ENCODE measurements at places on chromosomes 11 and 22.

DNA sequence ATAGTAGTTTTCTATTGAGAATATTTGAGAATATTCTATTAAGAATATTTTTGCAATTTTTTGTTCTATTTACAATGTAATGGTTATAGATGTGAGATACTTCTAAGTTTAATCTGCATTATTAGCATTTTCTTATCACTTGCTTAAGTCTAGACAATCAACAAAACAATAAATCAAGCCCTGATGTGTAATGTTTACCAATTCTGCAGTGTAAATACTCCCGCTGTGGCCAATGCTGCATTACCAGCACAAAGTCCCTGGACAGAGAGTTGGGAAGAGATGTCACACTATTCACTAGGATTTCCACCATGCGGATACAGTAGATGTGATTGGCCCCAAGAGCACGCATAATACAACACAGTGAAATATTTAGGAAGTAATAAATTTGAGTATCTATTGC is 47.6 kb upstream of the GCAT start:
- no peak for DNase-seq

- no peak for DNase-seq
These were observed 9.8 kb upstream of the SEC14L6 start for GRCh38 chr22:30556388-30556787.

GRCh38 chr11:129578006-129578405 is 202.4 kb downstream of the BARX2 start:
- DNase-seq: no peak

DNA sequence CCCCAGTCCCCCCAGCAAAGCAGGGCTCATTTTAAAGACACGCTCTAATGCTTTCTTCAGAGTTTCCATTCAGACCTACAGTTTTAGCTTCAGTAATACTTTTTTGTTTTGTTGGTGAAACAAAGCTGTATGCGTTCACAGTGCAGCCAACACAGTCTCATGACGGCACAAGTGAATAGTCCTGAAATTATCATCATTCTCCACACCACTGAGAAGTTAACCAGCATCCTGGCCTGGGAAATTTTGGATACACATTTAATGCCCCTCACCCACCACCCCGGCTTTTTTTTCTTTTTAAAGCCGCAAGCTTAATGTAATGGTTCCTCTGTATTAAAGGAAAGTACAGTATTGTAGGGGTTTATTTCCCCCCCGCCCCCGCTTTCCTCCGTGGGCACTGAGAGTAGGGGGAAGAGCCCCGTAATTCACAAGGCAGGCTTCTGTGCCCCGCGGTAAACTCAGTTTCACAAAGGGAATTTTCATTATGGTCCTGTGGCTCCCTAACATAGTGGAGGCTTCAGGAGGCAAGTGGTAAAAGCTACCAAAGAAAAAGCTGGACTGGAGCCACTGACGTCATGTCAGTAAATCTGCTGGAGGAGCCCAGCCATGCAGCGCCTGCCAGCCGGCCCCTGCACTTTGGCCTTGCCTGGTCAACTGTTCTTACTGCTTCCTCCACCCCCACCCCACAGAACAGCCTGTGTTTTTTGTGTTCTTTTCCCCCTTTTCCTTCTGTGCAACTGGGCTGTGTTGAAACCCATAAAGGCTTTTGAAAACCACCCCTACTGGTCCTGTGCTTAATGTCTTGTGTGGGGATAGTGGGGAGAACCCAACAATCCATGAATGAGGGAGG is 18.2 kb downstream of the TEAD1 start:
- no peak for DNase-seq

GRCh38 chr11:67408437-67409200 is 4.7 kb downstream of the TBC1D10C start:
- DNase-seq: no peak

- no peak for DNase-seq
These were observed 134.9 kb upstream of the ZC3H12C start for GRCh38 chr11:109958131-109958820.

DNA sequence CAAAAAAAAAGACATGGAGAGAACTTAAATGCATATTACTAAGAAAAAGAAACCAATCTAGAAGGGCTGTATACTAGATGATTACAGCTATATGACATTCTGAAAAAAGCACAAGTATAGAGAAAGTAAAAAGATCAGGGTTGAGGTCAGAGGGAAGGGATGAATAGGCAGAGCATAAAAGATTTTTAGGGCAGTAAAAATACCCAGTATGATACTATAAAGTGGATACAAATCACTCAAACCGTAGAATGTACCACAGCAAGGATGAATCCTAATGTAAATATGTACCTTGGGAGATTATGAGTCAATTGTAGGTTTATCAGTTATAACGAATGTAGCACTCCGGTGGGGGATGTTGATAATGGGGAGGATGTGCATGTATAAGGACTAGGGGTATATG is 29.4 kb upstream of the SMCO4 start:
- DNase-seq: no peak

- DNase-seq: no peak
These were observed 95.5 kb downstream of the SIK3 start for GRCh38 chr11:117002639-117003299.

DNA sequence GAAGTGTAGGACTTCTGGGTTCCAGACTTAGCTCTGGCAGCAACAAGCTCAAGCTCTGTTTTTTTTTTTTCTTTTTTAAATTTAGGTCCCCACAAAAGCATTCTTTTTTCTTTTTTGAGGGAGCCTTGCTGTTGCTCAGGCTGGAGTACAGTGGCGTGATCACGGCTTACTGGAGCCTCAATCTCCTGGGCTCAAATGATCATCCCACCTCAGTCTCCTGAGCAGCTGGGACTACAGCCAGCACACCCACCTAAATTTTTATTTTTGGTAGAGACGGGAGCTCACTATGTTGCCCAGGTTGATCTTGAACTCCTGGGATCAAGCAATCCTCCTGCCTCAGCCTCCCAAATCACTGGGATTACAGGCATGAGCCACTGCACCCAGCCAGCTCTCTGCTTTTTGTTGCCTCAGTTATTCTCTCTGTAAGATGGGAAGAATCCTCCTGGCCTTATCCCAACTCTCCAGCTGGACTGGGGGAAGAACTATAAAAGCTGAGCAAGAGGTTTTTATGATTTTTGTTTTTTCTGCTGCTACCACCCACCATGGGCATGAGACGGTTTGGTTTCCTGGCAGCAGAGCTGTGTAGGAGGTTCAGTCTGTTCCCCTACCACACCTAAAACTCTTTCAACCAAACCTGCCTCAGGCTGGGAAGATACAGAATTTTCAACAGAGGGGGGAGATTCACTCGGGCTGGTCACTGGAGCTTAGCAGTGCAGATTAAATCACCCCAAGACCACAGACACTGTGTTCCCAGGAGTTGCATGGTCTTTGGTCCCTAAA is 11.6 kb upstream of the MTFP1 start:
- DNase-seq: no peak

DNA sequence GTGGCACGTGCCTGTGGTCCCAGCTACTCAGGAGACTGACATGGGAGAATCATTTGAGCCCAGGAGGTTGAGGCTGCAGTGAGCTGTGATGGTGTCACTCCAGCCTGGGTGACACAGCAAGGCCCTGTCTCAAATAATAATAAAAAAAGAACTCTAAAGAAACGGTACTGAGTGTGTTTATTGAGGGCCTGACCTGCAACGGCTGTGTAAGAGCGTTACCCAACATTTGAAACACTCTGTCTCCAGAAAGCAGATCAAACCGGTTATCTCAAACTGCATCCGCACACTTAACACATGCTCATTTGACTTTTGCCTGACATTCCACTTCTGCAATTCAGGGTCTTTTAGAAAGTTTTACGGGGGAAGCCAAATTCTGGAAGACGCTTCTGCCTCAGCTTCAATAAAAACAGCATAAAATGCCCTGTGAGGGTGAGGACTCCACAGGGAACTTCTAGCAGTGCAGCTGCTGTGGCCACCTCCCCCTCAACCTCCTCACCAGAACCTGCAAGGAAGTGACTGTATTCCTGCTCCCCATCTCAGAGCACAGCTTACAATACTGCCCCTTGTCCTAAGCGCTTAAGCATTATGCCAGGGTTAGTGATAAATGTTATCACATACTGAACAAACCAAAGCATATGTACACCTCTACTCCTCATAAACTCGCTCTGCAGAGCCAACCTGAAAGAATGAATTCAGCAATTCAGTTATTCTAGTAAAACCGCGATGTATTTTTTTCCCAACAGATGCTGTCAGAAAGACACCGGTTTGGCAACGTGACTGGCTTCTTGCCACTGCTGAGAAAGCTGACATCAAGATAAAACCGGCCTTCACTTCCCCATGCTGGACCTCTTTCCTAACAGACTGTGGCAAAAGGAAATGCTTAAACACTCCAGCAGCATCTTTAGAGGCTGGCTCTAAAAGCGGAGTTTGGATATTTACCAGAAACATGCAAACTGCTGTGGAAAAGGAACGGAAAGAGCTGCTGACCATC is 52.2 kb downstream of the PRDM10 start:
- DNase-seq: no peak

DNA sequence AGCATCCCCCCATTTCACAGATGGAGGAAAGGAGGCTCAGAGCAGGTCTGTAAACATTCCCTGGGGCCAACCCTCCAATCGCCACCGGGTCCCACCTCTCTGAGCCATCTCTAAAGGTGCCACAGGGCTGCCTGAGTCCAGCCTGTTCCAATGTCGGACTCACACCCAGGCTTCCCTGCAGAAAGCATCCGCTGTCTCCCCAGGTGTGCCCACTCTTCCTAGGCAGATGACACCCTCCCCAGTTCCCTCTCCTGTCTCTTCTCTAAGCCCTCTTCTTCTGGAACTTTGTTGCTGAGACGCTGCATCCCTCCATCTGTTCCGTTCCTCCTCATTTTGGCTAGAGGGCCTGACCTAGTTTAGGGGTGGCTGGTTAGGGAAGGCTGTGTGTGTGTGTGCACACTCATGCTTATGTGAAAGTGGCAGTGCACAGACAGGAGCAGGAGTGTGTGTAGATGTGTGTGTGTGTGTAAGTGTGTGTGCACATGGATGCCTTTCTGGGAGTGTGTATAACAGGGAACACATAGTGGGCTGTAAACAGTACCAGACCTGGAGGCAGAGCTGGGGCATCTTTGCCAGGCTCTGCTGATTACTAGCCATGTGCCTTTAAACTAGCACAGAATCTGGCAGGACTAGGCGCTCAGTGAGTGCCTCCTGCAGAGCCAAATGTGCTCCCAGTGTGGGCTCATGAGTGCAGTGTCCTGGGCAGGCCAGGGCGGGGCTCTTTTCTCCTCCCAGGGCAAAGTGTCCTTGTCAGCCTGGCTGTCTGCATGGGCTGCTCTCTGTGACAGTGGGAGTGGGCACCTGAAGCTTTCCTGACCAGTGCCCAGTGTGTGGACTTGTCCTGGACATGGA is 77.3 kb upstream of the NECTIN1 start:
- peak; percentile 55 for DNase-seq

- DNase-seq: no peak
These were observed 433.7 kb upstream of the B3GAT1 start for GRCh38 chr11:134845474-134846327.

DNA sequence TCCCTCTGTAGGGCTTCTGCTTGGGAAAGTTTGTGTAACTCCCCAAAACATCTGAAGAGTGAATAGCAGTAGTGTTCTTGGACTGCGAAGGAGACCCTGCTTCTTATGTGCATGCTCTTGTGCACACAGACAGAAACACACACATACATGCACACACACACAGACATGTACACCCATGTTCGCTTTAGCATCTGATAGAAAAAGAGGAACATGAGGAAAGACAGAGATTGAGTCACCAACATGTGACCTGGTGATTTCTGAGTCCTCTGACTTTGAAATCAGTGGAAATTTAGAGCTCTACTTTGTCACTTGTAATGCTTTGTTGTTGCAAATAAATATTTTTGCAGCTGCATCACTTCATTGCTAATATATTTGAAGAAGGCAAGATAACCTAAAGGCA is 23.8 kb downstream of the CD44 start:
- no peak for DNase-seq

DNA sequence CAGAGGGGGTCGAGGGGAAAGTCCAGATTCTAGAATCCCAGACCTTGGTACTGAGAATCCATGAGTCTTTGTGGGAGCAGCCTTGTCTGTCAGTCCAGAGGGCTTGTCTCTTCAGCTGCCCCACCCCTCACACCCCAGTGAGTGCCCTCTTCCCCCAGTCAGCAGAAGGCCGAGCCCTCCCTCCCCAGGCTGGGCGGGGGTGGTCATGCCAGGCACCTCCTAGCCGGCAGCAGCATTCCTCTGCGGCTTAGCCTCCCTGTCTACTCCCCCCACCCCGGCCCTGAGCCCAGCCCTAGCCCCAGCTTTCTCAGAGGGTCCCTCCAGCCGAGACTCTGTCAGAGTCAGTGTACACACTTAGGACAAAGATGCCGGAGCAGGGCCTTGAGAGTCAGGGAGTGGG is 4.6 kb downstream of the SOX10 start:
- no peak for DNase-seq

GRCh38 chr11:73629907-73630306 is 16.5 kb upstream of the PLEKHB1 start:
- DNase-seq: no peak

- no peak for DNase-seq
These were observed 68.7 kb upstream of the BMAL1 start for GRCh38 chr11:13208921-13209320.

- no peak for DNase-seq
These were observed 59.9 kb upstream of the RRAS2 start for GRCh38 chr11:14418801-14419417.

GRCh38 chr11:17313349-17314231 is 37.1 kb downstream of the NUCB2 start:
- no peak for DNase-seq

DNA sequence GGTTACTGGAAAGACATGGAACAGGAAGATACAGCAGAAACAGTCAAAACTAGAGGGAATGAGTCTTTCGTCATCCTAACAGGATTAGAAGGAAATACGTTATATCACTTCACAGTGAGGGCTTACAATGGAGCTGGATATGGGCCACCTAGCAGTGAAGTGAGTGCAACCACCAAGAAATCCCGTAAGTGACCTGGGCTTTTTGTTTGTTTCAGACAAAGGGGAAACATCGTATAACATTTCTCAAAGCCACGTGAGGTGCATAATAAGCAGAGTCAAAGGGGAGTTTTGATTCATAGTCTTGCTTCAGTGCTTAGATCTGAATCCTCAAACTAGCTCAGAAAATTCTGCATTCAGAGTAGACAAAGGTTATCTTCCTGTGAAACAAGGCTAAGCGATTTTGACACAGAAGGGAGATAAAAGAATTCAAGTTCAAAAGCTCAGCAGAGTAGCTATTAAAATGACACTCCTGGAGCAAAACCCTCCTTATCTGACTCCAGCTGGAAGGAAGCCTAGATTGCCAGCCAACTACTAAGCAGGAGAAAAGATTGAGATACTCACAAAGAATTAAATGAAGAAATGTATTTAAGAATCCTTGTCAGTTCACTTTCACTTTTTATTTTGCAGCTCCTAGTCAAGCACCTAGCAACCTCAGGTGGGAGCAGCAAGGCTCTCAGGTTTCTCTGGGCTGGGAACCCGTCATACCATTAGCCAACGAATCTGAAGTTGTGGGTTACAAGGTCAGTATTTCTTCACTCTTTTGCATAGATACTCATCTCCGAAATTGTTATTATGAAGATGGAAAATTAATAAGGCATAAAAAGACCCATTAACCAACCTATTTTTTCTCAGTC is 346.4 kb upstream of the ARHGAP42 start:
- no peak for DNase-seq
